Chondrocyte (in vitro differentiated cells): ENCODE measurements at places on chromosomes 7 and 10.

DNA sequence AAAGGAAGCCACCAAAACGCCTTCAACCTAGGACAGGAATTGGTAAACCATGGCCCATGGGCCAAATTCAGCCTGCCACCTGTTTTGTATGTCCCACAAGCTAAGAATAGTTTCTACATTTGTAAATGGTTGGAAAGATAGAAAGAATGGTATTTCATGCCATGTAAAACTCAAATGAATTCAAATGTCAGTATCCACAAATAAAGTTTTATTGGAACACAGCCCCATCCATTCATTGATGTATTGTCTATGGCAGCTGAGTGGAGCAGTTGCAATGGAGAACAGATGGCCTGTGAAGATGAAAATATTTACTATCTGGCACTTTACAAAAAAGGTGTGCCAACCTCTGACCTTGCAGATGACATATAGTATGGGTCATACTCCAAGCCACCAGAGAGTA lies 236.9 kb downstream of the CREB5 start:
- H3K36me3 ChIP-seq, result no peaks in the 10 kb centered on the region
- no peaks in the 10 kb centered on the region for H3K4me1 ChIP-seq
- H3K27ac ChIP-seq, result no peak overlapping the region
- no peak overlapping the region for H3K4me3 ChIP-seq
- no peaks in the 10 kb centered on the region for H3K27me3 ChIP-seq
- no peak for DNase-seq

GRCh38 chr10:95835149-95835860 lies 72.5 kb upstream of the CC2D2B start:
- no peaks in the 10 kb centered on the region for H3K27me3 ChIP-seq
- H3K36me3 ChIP-seq, result no peaks in the 10 kb centered on the region
- no peak overlapping the region for H3K27ac ChIP-seq

DNA sequence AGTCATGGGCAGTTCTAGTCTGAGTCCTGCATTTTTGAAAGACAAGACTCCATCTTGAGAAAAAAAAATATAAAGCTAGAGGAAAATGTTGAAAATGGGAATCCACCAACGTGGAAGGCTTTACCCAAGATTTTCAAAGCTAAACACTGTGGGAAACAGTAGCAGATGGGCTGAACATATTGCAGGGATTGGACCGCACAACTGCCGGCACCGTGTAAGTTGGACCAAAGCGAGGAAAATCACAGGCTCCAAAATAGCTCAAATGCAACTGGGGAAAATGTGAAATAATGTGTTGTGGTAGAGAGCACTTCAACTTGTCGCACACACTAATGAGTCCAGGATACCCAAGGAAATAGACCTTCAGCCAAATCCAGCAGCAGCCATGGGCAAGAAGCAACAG lies 26.4 kb upstream of the ADRB1 start:
- H3K27me3 ChIP-seq, result no peaks in the 10 kb centered on the region

DNA sequence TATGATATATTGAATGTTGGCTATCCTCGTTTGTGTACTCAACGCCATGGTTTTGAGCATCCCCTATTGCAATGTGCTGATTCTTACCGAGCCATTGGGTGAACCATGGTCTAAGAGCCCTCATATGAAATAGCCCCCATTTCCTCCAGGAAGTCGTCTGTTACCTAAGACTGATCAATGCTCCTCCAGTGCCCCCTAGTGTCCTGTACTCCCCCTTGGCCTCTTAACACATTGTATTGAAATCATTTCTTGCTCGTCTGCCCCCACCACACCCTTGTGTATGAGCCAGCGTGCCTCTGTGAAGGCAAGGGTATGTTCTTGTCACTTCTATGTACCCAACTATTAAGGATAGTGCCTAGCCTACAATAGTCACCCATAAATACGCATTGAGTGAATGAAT lies 11.2 kb upstream of the SLC35B4 start:
- H3K27me3 ChIP-seq, result peaks cover 35% of the 10 kb centered on the region
- no peaks in the 10 kb centered on the region for H3K4me1 ChIP-seq
- no peak overlapping the region for H3K4me3 ChIP-seq
- DNase-seq, result no peak
- H3K36me3 ChIP-seq, result no peaks in the 10 kb centered on the region

- peaks cover 4% of the 10 kb centered on the region for H3K36me3 ChIP-seq
- H3K27me3 ChIP-seq, result peaks cover 4% of the 10 kb centered on the region
- no peaks in the 10 kb centered on the region for H3K4me1 ChIP-seq
- DNase-seq, result no peak
Observed at GRCh38 chr10:78875932-78876331, 192.8 kb upstream of the ZMIZ1 start.

- H3K27me3 ChIP-seq, result no peaks in the 10 kb centered on the region
- no peak for DNase-seq
- H3K27ac ChIP-seq, result peak overlapping the region; percentile 81
- peaks cover 35% of the 10 kb centered on the region for H3K4me1 ChIP-seq
- no peaks in the 10 kb centered on the region for H3K36me3 ChIP-seq
Observed at GRCh38 chr7:132430861-132431822, 145.1 kb downstream of the PLXNA4 start.

GRCh38 chr10:52215745-52216361 lies 98.2 kb upstream of the DKK1 start:
- H3K4me1 ChIP-seq, result peaks cover 27% of the 10 kb centered on the region
- no peaks in the 10 kb centered on the region for H3K27me3 ChIP-seq
- H3K4me3 ChIP-seq, result no peak overlapping the region
- H3K36me3 ChIP-seq, result no peaks in the 10 kb centered on the region

DNA sequence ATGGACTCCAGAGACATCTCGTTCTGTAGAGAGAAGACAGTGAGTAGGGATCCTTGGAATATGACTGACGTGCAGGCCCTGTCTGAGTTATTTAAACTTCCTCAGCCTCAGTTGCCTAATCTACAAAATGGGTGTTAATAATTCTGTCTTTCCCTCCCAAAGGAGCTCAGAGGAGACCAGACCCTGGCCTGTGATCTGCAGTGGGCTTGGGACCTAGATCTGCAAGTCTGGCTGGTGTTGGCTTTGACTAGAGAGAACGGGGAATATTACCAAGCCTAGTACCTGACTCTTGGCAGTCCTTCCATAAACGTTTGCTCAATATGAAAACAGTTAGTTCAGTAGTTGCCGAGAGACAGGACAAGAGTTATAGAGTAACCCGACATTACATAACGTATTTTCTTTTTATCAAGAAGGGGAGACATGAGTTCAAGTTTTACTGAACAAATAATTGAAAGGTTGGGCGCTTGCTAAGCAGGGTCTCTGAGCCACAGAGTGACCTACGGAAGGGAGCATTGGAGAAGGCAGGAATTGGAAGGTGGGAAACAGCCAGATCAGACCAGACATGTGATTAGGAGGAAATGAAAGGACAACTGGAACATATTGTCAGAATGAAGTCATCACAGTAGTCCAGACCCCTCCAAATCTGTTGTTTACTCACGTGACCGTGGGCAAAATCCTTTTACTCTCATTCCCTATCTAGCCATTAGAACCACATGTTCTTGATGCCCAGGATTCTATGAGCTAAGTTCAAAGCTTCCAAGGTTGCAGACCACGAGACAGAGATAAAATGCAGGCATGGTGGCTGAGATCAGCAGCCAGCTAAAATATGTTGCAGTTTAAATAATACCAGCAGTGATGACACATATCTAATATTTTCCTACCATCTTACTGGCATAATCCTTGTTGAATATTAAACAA lies 10.9 kb upstream of the CYP3A4 start:
- H3K36me3 ChIP-seq, result no peaks in the 10 kb centered on the region
- no peak for DNase-seq
- peaks cover 4% of the 10 kb centered on the region for H3K4me1 ChIP-seq
- no peak overlapping the region for H3K27ac ChIP-seq

GRCh38 chr7:88835147-88835728 lies 39.7 kb upstream of the TEX47 start:
- DNase-seq, result no peak
- H3K36me3 ChIP-seq, result no peaks in the 10 kb centered on the region
- no peak overlapping the region for H3K4me3 ChIP-seq
- H3K4me1 ChIP-seq, result no peaks in the 10 kb centered on the region
- H3K27me3 ChIP-seq, result peaks cover 14% of the 10 kb centered on the region

DNA sequence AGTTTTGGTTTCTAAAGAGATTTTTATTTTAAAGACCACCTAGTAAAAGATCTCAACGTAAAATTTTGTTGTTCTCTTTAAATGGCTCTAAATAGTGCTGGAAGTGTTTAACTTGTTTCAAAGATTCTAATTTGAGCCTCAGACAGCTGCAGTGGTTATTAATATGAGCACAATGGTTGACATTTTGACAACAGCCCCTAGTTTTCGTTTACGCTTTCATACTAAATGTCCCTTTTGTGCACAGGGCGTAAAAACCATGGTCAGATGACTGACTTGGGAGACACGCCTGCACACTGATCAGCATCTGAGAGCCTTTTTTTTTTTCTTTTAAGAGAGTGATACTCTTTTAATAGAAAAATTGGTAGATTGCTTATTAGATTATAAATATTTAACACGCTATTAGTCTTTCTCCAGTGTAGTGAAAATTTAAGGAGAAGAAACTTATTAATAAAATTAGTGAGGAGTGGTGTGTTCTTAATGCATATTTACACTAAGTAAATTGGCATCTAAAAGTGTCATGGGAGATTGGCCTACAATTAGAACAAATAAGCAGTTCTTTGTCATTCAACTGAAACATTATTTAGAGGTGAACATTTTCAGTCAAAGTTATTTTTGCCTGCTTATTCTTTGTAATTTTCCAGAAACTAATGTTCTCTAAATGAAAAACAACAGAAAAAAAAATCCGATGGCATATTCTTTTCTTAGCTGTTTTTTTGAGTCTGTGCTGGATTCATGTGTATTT lies 182.8 kb upstream of the PHYHIPL start:
- H3K27ac ChIP-seq, result no peak overlapping the region
- no peak overlapping the region for H3K4me3 ChIP-seq
- H3K4me1 ChIP-seq, result peaks cover 24% of the 10 kb centered on the region

DNA sequence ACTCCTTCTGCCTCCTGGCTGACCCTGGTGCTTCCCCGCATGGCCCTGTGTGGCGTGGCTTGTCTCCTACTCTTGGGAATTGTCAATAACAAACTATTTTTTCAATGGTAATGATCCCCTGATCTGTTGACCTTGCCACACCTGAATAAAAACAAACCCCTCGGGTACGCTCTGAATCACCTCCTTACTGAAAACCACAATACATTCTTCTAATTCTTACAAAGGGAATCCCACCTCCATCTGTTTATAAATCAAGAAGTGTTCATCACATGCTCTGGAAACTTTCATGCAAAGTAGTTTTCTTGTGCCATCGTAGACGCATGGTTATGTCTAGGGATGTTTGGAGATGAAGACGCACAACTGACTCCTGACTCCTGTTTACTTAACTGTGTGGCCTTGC lies 245.8 kb downstream of the FRMD4A start:
- no peak overlapping the region for H3K4me3 ChIP-seq
- H3K27me3 ChIP-seq, result no peaks in the 10 kb centered on the region
- no peak for DNase-seq
- peaks cover 7% of the 10 kb centered on the region for H3K36me3 ChIP-seq
- peaks cover 29% of the 10 kb centered on the region for H3K4me1 ChIP-seq

DNA sequence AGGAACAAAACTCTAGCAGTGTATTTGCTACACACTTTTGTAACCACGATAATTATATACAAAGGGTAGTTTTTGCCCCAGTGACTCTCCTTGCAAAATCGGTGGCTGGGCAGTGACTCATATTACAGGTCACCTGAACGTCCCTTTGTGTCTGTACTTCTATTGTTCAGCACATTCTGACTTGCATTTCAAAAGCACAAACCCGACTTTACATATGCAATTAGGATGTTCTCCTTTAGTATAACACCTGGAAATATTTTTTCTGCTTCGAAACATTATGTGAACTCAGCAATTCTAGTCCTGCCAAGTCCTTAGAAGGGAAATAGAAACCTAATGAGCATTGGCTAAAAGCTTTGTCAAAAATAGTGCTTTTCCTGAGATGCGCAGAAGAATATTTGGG lies 6.0 kb downstream of the PRR15 start:
- peaks cover 14% of the 10 kb centered on the region for H3K27me3 ChIP-seq
- peaks cover 10% of the 10 kb centered on the region for H3K4me1 ChIP-seq
- no peak overlapping the region for H3K27ac ChIP-seq
- DNase-seq, result no peak

DNA sequence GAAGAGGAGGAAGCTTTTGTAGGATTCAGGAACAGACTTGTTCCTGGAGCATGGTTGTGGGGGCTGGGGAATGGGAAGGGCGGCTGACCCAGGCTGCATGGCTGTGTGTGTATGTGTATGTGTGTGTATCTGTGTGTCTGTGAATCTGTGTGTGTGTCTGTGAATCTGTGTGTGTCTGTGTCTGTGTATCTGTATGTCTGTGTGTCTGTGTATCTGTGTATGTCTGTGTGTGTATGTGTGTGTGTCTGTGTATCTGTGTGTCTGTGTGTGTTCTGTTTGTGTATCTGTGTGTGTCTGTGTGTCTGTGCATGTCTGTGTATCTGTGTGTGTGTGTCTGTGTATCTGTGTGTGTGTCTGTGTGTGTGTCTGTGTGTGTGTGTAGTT lies 6.6 kb upstream of the STX1A start:
- no peak overlapping the region for H3K4me3 ChIP-seq
- no peaks in the 10 kb centered on the region for H3K36me3 ChIP-seq
- H3K4me1 ChIP-seq, result peaks cover 12% of the 10 kb centered on the region
- DNase-seq, result no peak
- no peak overlapping the region for H3K27ac ChIP-seq
- peaks cover 2% of the 10 kb centered on the region for H3K27me3 ChIP-seq

DNA sequence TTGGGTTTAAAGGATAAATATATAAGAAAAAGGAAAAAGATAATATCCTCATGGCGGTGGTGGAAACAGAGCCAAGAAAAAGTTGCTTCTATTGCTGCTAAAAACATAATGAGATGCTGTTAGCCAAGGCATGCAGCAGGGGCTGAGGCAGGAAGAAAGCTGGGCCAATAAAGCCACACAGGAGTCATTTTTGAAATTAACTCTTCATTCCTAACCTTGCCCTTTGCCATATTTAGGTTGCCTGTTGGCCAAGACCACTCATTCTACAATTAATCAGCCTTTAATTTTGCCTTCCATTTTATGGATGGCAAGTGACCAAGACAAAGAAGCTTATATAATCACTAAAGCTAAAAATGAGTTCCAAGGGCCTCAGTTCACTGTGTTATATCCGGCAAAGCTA lies 58.2 kb downstream of the ARMH3 start:
- H3K27me3 ChIP-seq, result no peaks in the 10 kb centered on the region
- no peak for DNase-seq
- H3K27ac ChIP-seq, result no peak overlapping the region
- no peak overlapping the region for H3K4me3 ChIP-seq
- peaks cover 8% of the 10 kb centered on the region for H3K4me1 ChIP-seq

GRCh38 chr7:92624298-92624996 lies 34.3 kb upstream of the FAM133B start:
- no peak overlapping the region for H3K27ac ChIP-seq
- peaks cover 23% of the 10 kb centered on the region for H3K36me3 ChIP-seq
- DNase-seq, result no peak
- peaks cover 46% of the 10 kb centered on the region for H3K4me1 ChIP-seq

DNA sequence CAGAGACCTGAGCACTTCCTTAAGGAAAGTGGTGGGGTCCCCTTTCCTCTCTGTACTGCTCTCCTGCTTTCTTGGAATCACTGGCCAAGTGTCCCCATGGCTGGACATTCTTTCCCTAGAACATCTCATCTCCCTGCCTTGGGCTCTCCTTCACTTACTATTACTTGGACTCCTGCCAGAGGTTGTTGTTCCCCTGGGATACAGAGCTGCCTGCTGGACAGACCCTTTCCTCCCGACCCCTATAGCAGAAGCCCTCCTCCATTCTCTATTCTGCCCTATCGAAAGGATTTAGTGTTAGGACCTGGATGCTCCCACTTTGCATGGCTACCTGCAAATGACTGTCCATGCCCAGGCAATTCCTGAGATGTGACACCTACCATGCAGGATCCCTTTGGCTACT lies 164.3 kb upstream of the PODXL start:
- H3K36me3 ChIP-seq, result no peaks in the 10 kb centered on the region
- no peak overlapping the region for H3K4me3 ChIP-seq
- H3K27ac ChIP-seq, result no peak overlapping the region
